ENCODE measurements at places on chromosomes 11 and 22.

DNA sequence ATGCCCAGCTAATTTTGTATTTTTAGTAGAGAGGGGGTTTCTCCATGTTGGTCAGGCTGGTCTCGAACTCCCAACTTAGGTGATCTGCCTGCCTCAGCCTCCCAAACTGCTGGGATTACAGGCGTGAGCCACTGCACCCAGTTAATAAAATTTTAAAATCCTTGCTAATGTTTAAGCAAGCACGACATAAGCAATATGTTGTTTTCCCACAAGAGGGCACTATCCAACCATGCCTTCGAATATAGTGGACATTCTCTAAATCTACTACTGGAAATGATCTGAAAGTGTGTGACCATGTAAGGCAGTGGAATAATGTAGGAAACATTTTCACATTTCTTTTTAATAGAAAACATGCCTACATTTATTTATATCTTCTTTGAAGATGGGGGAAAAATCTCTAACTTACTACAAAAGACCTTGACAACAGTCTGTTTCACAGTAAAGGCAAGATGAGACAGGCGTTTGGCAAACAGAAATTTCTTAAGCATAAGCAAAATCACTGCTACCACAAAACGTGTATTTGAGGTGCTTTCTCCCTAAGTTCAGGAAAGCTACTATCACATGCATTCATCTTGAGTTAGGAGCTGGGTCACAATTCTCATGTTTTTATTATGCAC is 38.2 kb downstream of the PITPNB start:
- peak; percentile 7 for DNase-seq

GRCh38 chr11:11770296-11770695 is 71.5 kb upstream of the USP47 start:
- no peak for DNase-seq

DNA sequence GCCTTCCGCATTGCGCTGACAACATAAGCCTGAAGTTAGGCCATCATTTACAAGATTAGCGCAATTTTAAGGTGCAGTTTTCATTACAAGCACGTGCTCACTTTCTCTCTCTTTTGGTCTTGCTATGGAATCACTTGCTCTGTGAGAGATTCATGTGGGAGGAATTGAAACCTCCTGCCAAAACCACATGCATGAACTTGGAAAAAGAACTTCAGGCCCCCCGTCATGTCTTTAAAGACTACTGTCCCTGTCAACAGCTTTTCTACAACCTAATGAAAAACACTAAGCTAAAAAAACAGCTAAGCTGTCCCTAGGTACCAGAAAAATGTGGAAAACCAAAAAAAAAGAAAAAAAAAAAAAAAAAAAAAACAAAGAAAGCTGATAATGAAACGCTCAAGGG is 1707.6 kb upstream of the RAG2 start:
- DNase-seq: no peak

- no peak for DNase-seq
These were observed 1.7 kb upstream of the GAB2 start for GRCh38 chr11:78419327-78419726.

- DNase-seq: no peak
These were observed 79.0 kb downstream of the ABTB2 start for GRCh38 chr11:34278693-34279297.

DNA sequence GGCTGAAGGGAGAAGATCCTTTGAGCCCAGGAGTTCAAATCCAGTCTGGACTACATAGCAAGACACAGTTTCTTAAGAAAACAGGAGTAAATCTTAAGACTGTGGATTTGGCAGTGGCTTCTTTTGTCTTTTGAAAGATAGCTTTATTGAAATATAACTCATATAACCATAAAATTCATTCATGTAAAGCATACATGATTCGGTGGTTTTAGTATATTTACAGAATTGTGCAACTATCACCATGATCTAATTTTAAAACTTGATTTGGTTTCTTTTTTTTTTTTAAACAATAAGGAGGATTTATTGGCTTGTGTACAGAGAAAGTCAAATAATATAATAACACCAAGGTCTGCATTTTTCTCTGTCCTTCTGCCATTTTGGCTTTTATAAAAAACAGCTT is 23.1 kb upstream of the PSMA1 start:
- DNase-seq: no peak

GRCh38 chr22:44382116-44383038 is 69.6 kb upstream of the SHISAL1 start:
- no peak for DNase-seq

DNA sequence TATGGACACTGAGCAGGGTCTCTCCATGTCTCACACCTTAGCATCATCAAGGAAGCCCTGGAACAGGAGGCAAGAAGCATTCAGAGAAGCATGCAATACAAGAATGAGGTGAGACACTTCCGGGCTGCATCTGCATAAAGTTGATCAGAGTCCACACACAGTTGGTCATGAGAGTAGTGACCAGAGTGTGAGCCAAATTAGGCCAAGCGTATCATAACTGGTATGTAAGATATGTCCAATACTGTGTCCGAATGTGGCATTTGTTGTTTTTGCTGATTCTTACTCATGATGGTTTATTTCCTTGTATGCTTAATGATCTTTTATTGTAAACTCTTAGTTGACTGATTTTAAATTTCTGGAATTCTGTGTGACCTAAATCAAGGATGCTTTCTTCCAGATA is 315.7 kb downstream of the INSC start:
- no peak for DNase-seq

DNA sequence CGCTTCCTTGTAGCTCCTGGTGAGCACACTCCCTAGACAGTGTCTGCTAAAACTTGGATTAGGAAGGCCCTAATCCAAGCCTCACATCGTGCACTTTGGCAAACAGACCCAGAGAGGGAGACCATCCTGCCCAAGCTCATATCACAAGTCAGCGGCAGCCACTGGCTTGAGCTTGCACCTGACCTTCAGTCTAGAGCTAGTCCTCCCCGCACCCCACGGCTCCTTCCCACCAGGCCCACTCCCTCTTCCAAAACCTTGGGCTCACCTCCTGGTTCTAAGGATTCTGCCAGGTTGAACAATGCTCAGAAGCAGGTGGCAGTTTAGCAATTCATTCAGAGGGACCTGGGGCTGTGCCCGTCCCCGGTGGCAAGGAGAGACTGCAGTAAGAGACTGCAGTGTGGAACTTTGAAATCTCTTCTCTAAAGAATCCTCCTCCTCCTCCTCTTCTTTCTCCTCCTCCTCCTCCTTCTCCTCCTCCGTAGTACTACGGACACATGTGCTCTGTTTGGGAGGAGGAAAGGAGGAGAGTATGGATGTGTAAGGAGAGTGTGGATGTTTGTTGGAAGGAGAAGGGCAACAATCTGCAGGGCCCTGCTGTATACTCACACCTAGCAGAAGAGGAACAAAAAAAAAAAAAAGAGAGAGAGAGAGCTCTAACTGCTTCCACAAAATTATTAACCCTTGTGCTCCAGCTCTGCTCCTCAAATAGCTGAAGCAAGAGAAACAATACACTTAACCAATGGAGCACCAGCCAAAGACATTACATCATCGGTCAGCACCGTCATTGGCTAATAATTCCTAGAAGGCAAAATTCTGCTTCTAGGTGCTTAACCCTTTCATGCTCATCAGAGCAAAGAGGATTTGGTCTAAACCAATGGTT is 6.0 kb downstream of the SYN3 start:
- DNase-seq: no peak

DNA sequence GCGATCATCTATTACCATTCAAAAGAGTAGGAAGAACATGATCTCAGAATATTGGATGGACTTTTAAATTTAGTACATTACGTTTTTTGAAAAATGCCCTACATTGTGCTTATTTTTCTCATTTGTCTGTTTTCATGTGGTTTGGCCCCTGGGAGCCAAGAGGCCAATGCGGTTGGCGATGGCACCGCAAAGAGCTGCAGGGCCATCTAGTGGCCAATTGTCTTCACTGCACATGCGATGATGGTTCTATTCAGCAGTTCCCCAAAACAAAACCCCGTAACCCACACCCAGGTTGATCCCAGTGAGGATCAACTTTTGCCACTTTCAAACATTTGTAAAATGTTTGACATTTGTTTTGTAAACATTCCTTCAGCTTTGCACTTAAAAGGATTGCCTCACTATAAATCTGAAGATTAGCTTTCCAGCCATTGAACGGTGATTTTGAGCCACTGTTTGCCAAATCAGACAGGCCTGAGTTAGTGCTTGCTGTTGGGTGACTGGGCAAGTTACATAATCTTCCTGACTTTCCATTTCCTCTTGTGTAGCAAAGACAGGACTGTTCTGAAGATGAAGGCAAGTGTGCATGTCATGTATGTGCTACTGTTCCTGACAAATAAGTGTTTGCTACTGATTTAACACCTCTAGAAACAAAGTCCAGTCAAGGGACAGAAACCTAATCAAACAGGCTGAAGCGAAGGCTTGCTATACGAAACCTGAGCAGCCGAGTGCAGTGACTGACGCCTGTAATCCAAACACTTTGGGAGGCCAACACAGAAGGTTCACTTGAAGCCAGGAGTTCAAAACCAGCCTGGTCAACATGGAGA is 29.2 kb upstream of the XBP1 start:
- DNase-seq: no peak

- DNase-seq: no peak
These were observed 92.9 kb upstream of the RCN1 start for GRCh38 chr11:31997955-31998354.

DNA sequence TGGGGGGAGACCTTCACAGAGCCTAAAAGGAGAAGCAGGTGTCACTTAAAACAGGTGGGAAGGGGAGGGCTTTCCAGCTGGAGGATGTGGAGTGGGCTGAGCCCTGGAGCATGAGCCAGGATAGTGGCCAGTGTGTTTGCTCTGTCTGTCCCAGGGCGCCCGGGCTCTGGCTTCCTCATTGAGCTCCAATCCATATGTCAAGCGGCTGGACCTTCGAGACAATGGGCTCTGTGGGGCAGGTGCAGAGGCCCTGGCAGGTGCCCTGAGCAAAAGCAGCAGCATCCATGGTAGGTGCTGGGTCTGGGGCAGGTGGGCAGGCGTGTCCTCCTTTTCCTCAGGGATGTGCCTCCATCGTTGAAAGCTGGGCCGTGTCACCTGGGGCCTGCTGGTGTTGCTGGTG is 2.0 kb downstream of the LRRC74B start:
- no peak for DNase-seq

GRCh38 chr11:93117565-93117964 is 80.2 kb downstream of the SLC36A4 start:
- DNase-seq: no peak

GRCh38 chr11:134519788-134520187 is 107.7 kb upstream of the B3GAT1 start:
- DNase-seq: no peak

GRCh38 chr11:9053316-9054035 is 37.9 kb downstream of the SCUBE2 start:
- no peak for DNase-seq
